HT1080 (cell line): ENCODE measurements at places on chromosomes 11 and 22.

- DNase-seq = peak; percentile 18
Measured at GRCh38 chr22:39117585-39118191, 20.6 kb downstream of the APOBEC3H start.

- DNase-seq = no peak
Measured at GRCh38 chr11:20159466-20160381, 551 bp downstream of the DBX1 start.

GRCh38 chr11:121766991-121767390 lies 314.2 kb upstream of the SORL1-AS1 start:
- no peak for DNase-seq

DNA sequence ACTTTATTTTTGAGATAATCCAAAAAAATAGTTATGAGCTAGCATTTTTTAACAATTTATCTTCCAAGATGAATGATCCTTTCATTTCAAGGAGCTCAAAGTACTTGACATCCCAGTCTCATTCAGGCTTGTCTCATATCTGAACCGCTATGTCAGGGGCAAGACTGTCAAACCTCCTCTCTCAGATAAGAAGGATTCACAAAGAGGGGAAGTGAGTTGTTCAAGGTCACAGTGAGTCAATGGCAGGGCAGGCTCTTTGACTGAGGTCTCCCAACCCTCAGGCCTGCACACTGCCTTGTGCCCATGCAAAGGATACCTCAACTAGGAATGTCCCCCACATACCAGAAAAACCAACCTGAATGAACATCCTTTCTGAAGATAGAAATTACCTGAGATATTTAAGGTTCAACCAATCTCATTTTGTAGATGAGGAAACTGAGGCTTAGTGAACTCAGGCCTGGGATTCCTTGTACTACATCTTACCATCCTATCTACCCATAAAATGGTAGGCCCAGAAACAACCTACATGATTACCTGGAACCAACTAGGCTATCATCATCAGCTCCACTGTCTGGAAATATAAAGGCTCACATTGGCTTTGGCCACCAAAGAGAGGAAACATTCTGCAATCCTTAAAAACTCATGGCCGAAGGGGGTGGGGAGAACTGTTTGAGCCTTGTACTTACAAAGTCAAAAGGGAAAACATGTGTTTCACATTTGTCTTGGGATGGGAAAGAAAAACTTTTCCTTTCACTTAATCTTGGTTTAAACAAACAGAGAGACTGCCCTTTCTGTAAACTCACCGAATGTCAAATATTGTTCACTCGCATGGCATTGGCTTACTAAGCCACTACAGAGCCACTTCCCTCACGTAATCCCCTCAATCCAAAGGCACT lies 51.1 kb downstream of the LIF start:
- peak; percentile 59 for DNase-seq

GRCh38 chr11:116415095-116415494 lies 357.7 kb downstream of the BUD13 start:
- DNase-seq = peak; percentile 19

- no peak for DNase-seq
Measured at GRCh38 chr11:58597486-58598144, 18.8 kb downstream of the ZFP91 start.

DNA sequence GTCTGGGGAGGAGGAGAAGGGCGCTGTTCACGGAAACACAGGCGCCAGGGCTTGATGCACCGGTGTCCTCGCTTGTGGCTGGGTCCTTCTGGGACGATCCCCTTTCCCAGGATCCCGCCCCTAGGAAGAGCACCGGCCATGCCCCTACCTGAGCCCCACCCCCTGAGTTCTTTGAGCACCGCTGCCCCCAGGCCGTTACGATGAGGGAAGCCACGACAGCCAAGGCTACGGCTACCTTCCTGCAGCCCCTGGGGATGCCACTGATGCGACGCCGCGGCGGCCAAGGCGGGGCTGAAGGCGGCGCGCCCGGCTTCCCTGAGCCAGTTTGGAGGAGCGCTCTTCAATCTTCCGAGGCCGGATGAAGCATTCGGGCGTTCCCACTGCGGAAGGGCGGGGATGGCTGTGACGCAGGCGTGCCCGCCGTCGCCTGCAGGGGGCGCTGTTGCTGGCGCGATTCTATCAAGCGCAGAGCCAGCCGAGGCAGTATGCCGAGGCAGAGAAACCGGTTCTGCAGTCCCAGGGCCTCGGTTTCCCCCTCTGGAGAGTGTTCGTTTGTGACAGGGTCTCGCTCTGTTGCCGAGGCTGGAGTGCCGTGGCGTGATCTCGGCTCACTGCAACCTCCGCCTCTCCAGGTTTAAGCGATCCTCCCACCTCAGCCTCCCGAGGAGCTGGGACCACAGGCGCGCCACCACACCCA lies 9.7 kb upstream of the NEFH start:
- DNase-seq = peak; percentile 47

DNA sequence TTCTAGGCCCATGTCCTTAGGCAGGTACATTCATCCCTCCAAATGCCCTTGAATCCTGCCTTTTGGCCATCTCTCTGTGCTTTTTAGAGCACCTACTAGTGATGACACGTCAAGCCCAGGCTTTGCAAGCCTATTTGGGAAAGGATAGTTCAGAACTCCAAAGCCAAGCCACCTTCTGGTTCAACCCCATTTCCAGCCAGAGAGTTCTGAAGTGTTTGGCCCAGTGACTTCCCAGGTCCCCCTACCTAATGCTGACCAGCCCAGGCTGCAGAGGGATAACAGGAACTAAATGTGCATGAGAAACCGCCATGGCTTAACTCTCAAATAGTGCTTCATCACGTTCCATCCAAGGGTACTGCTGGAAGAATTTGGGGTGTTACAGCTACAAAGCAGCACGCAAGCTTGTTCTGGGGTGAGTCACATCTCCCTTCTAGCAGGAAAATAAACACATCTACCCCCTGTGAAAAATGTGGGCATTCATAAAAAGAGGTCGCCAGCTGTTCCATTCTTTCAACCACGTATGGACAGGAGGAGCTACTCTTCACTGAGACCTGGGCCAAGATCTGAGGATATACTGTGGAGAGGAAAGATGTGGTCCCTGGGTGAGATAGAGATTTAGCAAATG lies 2.0 kb upstream of the FXYD6 start:
- no peak for DNase-seq

DNA sequence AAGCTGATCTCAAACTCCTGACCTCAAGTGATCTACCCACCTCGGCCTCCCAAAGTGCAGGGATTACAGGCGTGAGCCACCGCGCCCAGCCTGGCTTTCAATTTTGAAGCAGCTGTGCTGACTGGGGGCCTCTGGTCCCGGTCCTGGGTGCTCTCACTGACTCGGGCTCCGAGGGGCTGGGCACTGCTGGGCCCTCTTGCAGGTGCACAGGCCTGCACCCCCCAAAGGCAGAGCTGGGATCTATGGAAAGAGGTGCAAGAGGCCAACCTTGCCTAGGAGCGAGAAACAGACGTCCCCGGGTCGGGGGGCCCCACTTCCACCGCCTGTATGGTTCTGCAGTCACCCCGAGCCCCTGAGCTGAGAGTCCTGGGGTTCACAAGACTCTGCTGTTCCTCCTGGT lies 33.2 kb downstream of the KIAA0930 start:
- no peak for DNase-seq

GRCh38 chr11:112762707-112763090 lies 198.5 kb upstream of the NCAM1 start:
- DNase-seq = no peak

DNA sequence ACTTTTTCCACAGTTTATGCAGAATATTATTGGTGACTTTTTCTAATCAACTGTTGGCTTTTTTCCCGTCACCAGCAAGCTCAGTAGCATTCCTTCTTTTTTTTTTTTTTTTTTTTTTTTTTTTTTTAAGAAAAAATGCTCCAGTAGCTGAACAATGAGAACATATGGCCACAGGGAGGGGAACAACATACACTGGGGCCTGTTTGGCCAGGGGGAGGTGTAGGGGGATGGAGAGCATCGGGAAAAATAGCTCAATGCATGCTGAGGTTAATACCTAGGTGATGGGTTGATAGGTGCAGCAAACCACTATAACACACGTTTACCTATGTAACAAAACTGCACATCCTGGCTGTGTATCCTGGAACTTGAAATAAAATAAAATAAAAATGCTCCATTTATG lies 82.5 kb downstream of the ARHGAP42 start:
- DNase-seq = no peak

GRCh38 chr11:45592636-45593035 lies 72.8 kb downstream of the CHST1 start:
- no peak for DNase-seq

- DNase-seq = no peak
Measured at GRCh38 chr11:48101044-48101733, 115.4 kb upstream of the OR4B1 start.

DNA sequence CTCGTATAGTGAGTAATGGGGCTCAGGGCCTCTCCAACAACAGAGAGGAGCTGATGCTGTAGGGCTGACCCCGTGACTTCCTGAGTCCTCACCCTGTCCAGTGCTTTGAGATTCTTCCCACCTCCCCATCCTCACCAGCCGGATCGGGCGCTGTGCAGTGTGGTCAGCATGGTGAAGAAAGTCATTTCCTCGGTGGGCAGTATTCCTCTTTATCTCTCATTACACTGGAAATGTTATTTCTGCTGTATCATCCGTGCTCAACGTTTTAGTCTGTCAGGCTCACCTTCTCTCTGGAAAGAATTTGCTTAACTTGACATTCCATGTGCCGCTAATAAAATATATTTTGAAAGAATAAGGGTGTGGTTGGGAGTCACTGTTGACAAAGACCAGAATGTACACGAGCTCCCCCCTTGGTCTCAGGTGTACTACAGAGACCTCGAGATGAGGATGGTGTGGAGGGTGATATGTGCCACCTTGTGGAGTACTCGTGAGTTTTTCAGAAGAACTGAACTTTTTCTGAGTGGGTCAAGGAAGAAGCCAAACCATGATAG lies 25.7 kb upstream of the SCGB1A1 start:
- peak; percentile 34 for DNase-seq

GRCh38 chr11:84812471-84812969 lies 814.6 kb downstream of the DLG2 start:
- DNase-seq = no peak

- no peak for DNase-seq
Measured at GRCh38 chr11:94170953-94171352, 42.3 kb downstream of the PANX1 start.

DNA sequence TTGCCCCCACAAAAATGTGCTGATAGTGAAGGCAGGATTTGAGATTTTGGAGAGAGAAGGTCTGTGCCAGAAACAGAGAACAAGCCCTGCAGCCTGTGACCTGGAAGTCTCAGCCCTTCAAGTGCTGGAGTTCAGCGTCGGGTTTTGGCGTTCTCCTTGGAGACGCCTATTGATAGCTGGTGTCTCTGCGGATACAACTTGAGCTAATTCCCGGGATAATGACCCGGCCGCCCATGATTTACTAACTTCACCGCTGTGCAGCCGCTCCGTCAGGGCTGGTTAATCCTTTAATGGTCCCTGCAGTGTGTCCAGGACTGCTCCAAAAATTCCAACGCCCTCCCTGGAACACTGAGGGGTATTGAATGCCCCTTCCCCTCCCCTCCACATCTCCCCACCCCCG lies 76.6 kb downstream of the WT1 start:
- DNase-seq = no peak

- DNase-seq = no peak
Measured at GRCh38 chr11:119282495-119282894, 34.4 kb downstream of the MCAM start.

GRCh38 chr22:20203552-20204201 lies 52.8 kb upstream of the CCDC188 start:
- no peak for DNase-seq

GRCh38 chr11:67646535-67647336 lies 3.8 kb downstream of the ACY3 start:
- no peak for DNase-seq

DNA sequence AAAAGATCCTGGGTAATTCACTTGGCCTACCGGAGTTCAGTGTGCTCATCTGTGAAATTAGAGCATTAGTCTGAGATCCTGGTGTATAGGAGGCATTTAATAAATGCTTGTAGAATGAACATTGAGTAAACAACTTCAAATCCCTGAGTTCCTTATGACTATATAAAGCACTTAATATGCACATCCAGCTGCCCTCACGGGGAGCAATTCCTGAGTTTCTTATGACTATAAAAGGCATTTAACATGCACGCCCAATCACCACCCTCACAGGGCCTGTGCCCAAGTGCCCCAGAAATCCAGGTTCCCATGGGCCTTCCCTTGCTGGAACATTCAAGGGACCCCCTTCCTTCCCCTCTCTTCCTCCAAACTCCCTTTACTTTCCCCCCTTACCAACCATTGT lies 13.6 kb downstream of the DRD2 start:
- DNase-seq = no peak

DNA sequence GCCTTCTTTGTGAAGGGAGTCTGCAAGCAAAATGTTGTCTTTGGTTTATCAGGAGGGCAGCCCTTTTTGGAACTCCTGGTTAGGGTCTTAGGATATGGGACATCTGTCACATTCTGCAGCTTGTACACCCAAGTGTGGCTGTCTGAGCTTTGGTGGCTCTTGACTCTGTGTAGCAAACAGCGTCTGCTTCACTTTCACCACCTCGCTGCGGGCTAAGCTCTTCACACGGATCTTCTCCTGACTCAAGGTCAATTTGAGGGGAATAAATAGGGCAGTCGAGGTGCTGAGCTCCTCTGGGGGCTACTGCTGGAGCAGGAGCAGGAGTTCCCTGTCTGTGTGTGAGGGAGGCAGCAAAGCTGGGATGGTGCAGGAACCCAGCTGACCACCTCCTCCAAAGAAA lies 10.6 kb downstream of the MICAL2 start:
- DNase-seq = no peak

GRCh38 chr11:113270080-113270479 lies 44.3 kb upstream of the TTC12 start:
- DNase-seq = no peak

DNA sequence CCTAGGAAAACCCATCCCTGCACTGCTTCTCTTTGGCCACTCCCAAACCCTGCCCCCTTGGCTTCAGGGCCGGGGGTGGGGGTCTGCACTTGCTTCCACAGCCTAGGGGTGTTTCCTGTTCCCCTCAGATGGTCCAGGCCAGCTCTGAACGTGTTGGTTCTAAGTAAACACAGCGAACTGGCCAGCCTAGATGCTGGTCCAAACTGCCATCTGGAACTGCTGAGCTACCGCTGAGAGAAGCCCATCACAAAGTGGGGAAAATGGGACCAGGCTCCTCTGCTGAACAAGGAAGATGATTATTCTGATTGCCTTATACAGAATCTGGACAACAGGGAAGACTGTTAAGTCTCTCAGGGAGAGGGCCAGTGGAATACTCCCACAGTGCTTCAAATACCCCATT lies 23.5 kb upstream of the YPEL1 start:
- DNase-seq = no peak
